Femur (tissue), 1 donor: ENCODE measurements at places on chromosomes 3 and 15.

GRCh38 chr15:80837006-80837405 is 57.8 kb downstream of the CEMIP start:
- no peak for DNase-seq

DNA sequence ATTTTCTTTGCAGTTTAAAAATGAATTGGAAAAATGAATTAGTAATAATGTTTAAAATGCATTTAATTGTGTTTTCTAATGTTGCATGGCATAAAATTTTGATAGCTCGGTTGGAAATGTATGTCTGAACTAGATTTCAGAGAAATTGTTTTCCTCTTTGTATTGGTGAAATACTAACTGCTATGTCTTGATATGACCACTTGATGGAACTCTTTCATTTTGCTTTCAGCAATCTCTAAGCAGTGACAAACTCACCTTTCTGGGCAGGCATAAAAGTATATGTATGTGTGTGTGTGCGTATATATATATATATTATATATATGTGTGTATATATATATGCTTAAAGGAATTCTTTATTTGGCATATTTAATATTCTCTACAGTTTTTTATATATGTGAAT is 239.3 kb upstream of the ZNF717 start:
- DNase-seq, result no peak

- DNase-seq, result no peak
These were observed 31.3 kb downstream of the RNF168 start for GRCh38 chr3:196472286-196472685.

DNA sequence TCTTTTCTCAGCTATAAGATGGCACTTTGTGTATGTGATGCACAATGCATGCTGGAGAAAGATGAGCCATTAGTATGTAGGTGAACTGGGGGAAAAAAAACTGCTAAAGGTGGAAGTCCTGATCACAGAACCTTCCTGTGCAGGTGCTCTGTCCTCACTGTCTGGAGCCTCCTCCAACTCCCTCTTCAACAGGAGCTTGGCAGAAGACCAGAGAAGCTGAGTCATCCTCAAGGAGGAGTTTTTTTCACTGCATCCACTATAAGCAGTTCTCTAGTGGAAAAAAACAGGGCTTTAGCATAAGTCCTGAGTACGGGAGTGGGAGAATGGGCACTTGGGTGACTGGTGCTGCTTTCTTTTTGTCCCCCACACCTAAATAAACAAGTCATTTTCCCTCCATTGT is 168.4 kb upstream of the CADPS start:
- DNase-seq, result no peak

- DNase-seq, result peak; percentile 6
These were observed 65.8 kb downstream of the EXOG start for GRCh38 chr3:38561746-38562466.

GRCh38 chr3:102125994-102126368 is 276.7 kb downstream of the NFKBIZ start:
- DNase-seq, result no peak

DNA sequence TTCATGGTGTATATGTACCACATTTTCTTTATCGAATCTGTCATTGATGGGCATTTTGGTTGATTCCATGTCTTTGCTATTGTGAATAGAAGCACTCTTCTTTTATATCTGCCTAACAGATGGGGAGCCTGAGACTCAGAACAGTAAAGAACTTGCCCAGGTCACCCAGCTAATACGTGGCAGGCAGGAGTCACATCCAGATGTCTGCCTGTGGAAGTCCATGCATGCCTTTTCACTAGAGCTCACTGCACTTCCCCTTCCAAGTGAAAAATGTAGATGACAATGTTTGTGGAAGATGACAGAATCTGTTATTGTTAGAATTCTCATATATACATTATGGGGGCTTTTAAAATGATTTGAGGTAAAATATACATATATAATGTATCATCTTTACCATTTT is 165.0 kb downstream of the PDZRN3 start:
- no peak for DNase-seq

GRCh38 chr15:43258781-43259180 is 7.9 kb downstream of the TGM5 start:
- no peak for DNase-seq

- DNase-seq, result no peak
These were observed 28.9 kb downstream of the UBE2E2 start for GRCh38 chr3:23232016-23232415.

DNA sequence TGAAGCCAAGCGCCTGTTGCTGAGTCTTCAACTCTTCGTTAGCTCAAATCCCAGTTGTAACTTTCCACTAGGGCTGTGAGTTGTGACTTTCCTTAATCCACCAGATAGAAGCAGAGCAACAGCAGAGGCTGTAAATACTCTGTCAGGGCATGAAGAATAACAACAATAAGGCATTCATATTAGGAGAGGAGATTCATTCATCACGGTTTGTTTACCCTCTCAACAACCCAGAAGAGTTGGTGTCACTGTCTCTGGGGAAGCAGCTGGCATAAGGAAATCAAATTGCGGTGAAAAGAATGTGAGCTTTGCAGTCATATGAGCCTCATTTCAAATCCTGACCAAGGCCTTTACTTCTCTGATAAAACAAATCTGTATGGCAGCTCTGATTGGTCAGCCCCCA is 184.8 kb downstream of the SHQ1 start:
- no peak for DNase-seq

- no peak for DNase-seq
These were observed 69.5 kb upstream of the SNTN start for GRCh38 chr3:63582943-63583500.

GRCh38 chr15:68302729-68303128 is 25.2 kb downstream of the FEM1B start:
- no peak for DNase-seq

DNA sequence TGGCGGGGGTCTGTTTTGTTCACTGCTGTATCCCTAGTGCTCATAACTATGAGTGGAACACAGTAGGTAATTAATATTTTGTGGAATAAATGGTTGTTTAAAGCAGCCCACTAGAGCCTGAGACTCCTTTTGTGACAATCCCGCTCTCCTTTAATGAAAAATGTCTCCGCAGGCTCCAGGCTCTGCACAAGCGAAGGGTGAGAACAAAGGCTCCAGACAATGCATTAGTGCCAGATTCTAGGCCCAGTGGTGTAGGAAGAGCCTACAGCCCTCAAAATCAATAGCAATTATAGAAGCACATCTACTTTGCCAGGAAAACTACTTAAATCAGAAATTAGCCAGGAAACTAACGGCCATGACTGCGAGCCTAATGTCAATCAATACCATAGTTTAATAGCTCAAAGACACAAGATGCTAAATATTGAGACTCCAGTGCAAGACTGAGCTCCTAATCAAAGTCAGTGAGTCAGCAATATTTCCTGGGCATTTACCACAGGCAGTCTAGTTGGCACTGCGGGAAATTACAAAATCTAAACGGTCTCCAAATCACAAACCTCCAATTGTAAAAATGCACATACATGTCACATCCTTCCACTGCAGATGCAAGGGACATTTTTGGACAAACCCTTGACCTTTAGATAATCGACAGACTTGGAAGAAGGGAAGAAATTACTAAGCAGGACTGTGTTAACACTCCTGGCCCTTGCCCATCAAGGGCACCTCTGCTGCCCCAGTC is 2.3 kb downstream of the ANXA2 start:
- DNase-seq, result no peak

DNA sequence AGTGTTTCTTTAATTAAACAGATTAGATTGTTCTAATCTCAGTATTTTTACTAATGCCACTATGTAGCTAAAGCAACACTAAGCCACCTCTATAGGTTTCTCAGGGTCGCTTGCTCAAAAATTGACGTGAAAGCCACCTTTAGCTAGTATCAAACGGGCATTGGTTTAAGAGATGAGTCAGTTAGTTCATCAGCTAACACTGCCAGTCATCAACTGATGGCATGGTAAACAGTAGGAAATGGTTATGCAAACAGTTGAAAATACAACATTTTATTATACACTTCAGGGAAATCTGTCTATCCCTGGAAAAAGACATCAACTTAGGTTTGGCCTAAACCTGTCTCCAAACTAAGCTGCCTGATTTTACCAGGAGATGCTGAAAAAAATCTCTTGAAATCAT is 582.3 kb upstream of the NAALADL2 start:
- DNase-seq, result no peak

GRCh38 chr3:33886015-33886414 is 87.6 kb downstream of the PDCD6IP start:
- DNase-seq, result no peak

GRCh38 chr15:69906256-69907185 is 191.2 kb downstream of the TLE3 start:
- no peak for DNase-seq

DNA sequence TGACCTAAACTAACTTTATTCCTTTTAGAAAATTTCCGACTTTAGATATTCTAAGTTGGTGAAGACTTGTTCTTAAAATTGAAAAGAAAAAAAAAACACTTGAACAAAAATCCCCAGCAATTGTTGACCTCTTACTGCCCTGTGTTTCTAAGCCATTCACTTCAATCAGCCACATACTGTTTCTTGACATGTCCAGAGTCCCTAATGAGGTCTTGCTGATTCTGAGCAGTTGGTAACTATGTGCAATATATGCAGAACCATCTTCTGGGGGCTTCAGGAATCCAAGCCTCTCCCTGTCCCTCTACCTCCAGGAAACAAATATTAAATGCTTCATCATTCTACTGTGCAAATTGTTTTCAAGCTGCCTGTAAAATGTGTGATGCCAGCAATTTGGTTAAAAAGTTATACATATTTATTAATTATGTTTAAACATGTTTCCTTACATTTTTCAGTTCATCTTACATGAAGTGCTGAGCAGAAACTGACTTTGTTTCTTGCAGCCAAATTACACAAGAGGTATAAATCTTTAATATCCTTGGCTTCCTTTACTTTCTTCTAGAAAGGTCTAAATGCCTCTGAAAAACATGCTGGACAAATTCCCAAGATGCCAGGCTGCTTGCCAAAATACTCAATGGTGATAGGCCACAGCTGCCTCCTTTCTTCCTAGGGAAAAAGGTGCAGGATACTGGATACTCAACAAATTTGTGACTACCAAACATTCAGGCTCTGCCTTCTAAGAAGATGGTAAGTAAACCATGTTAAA is 19.8 kb upstream of the GYG1 start:
- DNase-seq, result no peak

DNA sequence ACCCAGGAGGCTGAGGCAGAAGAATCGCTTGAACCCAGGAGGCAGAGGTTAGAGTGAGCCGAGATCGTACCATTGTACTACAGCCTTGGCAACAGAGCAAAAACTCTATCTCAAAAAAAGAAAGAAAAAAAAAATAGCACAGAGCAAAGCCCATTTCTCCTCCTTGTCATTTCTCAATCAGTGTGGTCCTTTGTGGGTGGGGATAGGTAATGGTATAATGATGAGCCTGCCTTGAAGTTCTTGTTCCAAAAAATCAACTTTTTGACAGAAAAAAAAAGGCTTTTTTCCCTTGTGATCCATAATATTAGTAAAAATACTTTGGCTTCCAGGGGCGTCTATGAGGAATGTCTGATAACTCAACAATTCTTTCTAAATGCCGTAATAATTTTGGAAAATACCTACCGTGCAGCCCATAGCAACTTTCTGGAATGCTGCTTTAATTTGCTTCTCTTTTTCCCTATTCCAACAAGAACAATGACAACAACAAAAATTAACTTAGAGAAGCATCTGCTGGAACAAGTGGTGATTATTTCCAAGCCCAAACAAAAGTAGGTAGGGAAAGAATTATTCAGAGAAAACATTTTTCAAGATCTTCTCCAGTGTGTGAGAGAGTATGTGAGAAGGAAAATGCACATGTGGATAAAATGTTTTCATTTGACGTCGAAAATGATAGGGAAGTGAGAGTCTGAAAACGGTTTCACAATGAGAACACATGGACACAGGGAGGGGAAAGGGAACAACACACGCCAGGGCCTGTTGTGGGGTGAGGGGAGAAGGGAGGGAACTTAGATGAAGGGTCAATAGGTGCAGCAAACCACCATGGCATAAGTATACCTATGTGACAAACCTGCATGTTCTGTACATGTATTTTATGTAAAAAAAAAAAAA is 337.8 kb downstream of the RBMS3 start:
- no peak for DNase-seq

DNA sequence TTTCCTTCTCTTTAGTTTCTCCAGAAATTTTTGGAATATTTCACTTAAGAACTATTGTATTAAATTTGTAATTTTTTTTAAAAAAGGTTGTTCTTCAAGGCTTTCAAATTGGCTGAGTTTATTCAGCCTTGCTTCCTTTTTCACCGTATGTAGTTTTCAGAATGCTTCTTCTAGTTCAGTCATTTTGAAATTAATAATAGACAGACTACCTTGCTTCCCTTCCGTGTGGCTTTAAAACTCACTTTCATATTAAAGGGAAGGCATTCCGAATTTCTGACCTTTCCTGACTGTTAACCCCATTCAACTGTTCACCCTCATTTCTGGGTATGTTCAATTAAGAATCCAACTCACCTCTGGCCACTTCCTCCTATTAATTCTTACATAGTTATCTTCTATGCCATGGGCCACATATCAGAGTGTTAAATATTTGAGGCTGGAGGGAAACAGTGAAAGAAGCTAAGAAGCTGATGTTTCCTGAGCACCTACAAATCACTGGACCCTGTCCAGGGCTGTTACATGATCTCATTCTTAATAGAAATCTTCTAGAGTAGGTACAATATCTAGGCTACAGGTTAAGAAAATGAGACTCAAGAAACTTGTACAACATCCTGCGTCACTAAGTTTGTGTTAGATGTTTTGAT is 237.5 kb downstream of the P3H2 start:
- no peak for DNase-seq
